NCI-H1436 treated with DMSO at 0.1 percent for 48 hours (cell line): ENCODE measurements at places on chromosomes 11 and 22.

- no peak for DNase-seq
Measured at GRCh38 chr11:115561116-115561515, 56.9 kb upstream of the CADM1 start.

GRCh38 chr22:35024364-35024692 is 41.6 kb upstream of the ISX start:
- no peak for DNase-seq

DNA sequence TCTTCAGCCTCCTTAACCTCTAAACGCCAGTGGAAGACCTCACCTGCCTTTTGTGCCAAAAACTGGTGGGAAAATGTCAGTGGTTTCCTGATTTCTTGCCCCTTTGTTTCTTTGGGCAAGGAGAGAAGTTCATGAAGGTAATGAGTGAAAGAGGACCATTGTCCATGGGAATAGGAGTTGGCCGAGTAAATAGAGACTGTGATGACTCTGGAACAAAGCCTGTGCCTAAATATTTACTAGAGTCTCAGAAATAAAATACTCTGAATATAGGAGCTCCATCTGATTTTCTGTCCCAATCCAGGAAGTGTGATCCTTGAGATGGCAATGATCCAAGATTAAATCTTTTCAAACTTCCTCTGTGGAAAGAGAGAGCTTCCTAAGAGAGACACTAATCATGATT is 12.0 kb downstream of the SLC5A1 start:
- no peak for DNase-seq

- no peak for DNase-seq
Measured at GRCh38 chr11:117547946-117548345, 220.3 kb downstream of the CEP164 start.
